ENCODE measurements at places on chromosomes 11 and 22. TPM values are rescaled to one million over a fixed set of nuclear protein-coding genes. Genes with fewer than 3 reads are reported as not detected.

The PLEKHB1 gene
- total RNA-seq: 0.22 TPM

The MPEG1 gene
- total RNA-seq: 8.9 TPM

The RIMBP3B gene
- total RNA-seq: not detected

The IFITM1 gene
- total RNA-seq: 26.3 TPM

The PATE4 gene
- not detected for total RNA-seq

Data from esophagus squamous epithelium (tissue), 5 donors.